ENCODE measurements at places on chromosomes 11 and 22.
A peak's percentile ranks its signal among the peaks of the same experiment; 100 is the strongest.

GRCh38 chr11:16603245-16603644, 135.2 kb upstream of the C11orf58 start:
- DNase-seq = no peak

GRCh38 chr11:101446238-101446637, 137.6 kb downstream of the TRPC6 start:
- no peak for DNase-seq

- no peak for DNase-seq
Observed at GRCh38 chr11:8480858-8481257, 113.2 kb downstream of the STK33 start.

GRCh38 chr11:124536520-124536919, 6.9 kb downstream of the OR8B12 start:
- peak; percentile 82 for DNase-seq

DNA sequence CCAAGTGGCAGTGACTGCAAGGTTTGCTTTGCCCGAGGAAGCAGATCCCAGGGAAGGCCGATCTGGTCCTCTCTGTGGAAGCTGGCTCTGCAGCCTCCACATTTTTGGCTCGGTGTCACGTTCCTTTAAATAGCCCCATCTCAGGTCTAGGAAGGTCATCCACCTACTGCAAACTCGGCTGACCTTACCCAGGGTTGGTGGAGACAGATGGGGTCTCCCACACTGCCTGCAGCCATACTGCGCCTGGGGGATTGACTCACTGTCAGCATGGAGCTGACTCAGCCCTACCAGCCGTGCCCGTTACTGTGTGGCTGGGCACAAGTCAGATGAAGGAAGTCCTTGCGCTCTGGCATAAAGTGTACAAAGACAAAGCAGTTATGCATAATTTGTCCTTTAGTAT, 16.9 kb downstream of the CDPF1 start:
- DNase-seq = no peak

GRCh38 chr22:31139866-31140716, at the start of gene PLA2G3:
Gene PLA2G3, minus strand, starts transcription at chr22:31140508. Its CDS starts 154 bp downstream, at chr22:31140354.
- no peak for DNase-seq

DNA sequence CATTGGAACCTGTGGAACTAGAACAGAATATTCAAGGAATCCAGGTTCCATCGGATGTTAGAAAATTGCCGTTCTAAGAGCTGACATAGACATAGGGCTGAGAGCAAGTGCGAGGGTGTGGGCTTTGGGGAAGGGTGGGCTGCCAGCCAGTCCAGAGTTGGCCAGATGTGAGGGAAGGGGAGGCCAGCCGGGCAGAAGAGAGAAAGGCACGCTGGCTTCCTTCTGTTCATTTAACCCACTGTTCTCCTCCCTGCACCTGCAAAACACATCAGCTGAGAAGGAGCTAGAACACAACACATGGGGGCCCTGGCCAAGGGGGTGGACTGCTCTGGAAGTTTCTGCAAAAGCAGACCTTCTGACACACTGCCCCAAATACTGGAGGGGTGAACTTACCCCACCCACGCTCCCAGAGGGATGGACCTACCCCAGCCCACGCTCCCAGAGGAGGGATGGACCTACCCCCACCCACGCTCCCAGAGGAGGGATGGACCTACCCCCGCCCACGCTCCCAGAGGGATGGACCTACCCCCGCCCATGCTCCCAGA, 98.0 kb downstream of the SHANK2 start:
- DNase-seq = no peak

GRCh38 chr11:111735262-111736116, 30.7 kb downstream of the PPP2R1B start:
- DNase-seq = no peak

GRCh38 chr11:12581923-12582322, 92.3 kb upstream of the TEAD1 start:
- DNase-seq = no peak

DNA sequence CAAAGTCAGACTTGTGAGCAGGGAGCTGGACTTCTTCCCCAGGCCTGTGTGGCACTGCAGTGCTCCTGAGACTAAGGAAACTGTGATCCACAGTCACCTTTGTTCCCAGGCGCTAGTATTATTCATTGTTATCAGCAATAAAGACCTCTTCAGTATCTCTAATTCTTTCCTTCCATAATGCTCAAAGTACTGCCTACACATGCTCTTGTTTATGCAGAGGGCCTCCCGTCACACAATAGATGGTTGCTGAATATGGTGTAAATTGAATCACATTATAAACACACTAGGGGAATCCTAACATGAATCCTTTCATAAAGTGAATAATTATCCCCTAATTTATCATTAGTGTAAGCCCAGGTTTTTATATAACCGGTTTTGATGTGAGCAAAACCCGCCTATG, 493.3 kb downstream of the BUD13 start:
- no peak for DNase-seq

- DNase-seq = peak; percentile 59
Observed at GRCh38 chr22:42269432-42270175, 849 bp downstream of the TCF20 start.

GRCh38 chr22:27788500-27789288, 12.9 kb downstream of the MN1 start:
- DNase-seq = no peak

GRCh38 chr11:103210543-103210942, 101.3 kb downstream of the DYNC2H1 start:
- no peak for DNase-seq

DNA sequence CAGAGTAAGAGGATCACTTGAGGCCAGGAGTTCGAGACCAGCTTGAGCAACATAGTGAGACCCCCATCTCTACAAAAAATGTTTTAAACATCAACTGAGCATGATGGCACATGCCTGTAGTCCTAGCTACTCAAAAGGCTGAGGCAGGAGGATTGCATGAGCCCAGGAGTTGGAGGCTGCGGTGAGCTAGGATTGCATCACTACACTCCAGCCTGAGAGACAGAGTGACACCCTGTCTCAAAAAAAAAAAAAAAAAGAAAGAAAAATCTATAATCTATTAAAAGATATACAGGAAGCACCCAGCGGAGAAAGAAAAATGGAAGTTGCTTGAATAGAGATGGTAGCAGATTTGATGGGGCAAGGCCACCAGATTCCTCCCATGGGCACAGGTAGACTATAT, 61.8 kb downstream of the FAM83F start:
- DNase-seq = no peak

- DNase-seq = peak; percentile 54
Observed at GRCh38 chr11:128814856-128815705, 52.0 kb downstream of the KCNJ1 start.

DNA sequence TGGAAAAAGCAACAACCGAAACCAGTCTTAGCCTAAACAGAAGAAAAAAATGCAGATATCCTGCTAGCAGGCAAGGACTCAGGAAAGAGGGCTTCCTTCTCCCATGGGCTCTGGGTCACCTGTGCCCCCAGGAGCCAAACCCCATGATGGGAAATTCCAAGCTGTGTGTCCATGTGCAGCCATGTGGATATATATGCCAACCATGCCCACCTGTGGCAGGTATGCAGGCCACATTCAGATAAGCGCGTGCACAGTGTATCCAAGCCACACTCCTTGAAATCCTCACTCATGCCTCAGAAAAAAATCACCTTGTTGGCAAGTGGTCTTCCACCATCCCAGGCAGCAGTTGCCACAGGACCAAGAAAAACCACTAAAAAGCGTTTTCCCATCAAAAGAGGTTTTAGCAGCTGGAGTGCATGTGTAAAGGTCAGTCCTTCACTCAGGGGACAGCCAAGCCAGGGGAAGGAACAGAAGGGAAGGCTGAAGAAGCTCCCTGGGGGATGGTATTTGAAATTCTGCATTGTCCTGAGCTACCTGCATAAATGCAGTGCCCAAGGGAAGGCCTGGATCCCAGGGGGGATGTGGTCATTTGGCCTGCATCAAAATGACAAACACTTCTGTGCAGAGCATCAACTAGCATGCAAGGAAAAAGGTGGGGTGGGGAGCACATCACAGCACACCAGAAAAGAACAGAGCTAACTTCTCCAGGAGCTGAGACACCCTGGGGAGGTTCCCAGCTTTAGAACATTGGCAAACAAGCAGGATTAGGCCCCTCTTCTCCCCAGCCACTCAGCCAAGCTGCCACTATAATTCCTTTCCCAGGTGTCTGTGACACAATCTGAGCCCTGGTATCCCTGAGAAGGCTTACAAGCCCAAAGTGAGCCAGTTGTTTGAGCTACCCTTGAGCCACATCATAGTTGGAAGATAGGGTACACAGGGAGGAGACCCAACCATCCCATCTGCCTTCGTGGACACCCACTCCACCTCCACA, 76.2 kb downstream of the GALNT18 start:
- no peak for DNase-seq

DNA sequence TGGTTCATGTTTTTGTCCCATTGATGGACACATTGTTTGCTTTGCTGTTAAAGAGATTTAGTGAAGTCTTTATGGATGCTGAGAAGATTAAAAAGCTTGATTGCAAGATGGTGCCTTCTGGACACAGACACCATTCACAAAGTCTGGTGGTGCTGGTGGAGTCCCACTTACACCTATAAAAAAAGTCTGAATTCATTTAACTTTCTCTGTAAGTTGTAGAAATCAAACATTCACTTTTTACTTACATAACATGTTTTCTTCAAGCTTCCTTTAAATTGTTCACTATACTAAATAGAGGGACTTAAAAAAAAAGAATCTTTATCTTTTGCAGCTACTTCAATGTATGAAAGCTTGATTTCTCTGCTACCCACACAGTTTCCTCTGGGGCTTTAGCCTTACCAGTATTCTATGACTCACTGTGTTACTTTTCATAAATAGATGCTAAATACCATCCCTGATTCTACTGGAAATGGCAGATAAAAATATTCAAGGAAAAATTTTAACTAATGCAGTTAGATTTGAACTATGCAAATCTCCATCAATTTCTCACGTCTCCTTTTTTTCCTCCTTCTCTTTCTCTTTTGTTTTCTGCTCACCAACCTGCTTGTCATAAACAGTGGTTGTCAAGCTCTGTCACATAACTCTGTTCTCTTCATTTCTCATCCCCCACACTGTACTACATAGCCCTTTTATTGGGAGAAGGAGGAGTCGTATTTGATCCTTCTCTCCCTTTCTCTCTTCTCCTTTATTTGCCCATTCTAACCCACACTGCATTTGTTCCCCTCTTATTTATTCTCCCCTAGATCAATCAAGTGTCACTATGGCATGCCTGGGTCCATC, 89.7 kb downstream of the FAM76B start:
- no peak for DNase-seq

DNA sequence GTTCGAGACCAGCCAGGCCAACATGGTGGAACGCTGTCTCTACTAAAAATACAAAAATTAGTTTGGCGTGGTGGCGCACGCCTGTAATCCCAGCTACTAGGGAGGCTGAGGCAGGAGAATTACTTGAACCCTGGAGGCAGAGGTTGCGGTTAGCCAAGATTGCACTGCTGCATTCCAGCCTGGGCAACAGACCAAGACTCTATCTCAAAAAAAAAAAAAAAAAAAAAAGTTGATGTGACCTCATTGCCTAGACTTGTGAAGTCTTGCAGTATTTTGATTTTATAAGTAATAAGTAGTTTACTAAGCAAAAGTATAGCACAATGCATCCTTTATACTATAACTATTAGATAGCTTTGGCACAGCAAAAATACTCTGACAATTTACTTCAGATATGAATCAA, 9.9 kb upstream of the CUL5 start:
- DNase-seq = no peak

GRCh38 chr11:95266751-95267374, 35.9 kb upstream of the SESN3 start:
- DNase-seq = no peak

DNA sequence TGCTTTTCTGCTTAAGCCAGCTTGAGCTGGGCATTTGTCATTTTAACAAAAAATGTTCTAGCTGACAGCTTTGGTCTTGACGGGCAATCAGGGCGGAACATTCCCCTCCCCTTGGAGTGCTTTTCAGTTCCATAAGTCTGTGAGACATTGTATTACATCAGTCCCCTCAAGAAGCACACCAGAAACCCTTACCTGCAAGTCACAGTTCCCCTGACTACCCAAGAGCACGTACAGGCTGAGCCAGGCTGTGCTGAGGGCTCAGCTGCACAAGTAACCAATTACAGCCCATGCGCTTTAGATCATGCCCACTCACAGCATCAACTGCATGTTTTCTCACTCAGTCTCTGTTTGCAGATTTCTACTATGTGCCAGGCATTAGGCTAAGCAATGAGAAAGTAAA, 19.1 kb downstream of the HIRA start:
- DNase-seq = no peak

- no peak for DNase-seq
Observed at GRCh38 chr11:18705651-18706281, 7.2 kb downstream of the TMEM86A start.

GRCh38 chr11:74084796-74085541, 76.1 kb upstream of the UCP3 start:
- no peak for DNase-seq

DNA sequence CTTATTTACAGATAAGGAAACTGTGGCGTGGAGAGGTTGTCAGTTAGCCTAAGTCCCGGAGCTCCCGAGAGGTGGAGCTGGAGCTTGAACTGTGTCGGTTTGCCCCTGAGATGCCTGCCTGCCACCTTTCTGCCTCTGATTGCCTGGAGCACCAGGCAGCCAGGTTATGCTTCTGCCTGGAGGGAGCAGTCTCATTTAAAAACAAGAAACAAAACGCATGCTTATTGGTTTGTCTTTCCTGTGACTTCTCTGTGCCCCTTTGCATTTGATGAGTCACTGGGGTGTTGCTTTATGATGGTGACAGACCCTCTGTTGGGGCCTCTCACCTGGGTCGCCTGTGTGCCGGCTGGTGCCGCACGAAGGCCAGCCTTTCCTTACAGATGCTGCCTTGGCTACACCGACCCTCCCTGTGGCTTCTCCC, 12.2 kb downstream of the AP2A2 start:
- no peak for DNase-seq

DNA sequence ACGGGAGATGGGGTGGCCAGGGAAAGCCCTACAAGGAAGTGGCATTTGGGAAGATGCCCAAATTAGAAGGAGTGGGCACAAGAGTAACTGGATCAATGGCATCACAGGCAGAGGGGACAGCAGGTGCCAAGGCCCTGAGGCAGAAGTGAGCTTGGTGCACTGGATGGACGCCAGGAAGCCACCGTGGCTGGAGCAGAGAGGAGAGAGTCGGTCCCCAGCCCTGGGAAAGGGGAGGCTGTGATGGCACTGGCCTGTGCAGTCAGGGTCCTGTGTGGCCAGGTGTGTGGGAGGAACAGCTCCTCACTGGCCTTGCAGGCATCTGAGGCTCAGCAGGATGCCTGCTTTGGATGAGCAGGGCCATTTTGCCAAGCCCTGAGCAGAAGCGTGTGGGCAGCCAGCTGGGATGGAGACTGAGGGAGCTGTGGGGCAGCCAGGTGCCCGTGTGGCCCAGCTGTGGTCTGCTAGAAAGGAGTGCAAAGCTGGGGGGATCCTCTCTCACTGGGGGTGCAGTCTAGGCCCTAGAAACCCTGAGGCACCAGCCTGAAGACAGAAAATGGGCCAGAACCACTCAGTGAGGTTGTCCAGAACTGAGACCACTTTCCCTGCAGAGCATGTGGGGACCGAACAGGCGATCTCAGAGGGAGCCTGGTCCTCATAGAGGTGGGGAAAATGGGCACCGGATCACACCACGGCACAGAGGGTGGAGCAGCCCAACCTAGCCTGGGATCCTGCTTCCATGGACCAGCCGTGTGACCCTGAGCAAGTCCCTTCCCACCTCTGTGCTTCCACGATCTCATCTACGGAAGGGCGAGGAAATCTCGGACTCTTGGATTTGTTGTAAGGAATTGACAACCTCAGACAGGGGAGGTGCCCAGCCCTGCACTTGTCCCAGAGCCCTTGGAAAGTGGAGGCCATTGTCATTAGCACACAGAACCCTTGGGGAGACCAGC, 78.6 kb upstream of the RTL6 start:
- no peak for DNase-seq

GRCh38 chr22:37176464-37177061, 11.5 kb downstream of the C1QTNF6 start:
- peak; percentile 68 for DNase-seq
